Sigmoid colon (tissue), 7 donors: ENCODE measurements at places on chromosomes 5 and 9. TPM values are rescaled to one million over a fixed set of nuclear protein-coding genes. Genes with fewer than 3 reads are reported as not detected.

The OMD gene
- polyA plus RNA-seq = not detected

The SNX2 gene
- polyA plus RNA-seq = 48.6 TPM

The TRIM7 gene
- 5.3 TPM for polyA plus RNA-seq

The UBE2QL1 gene
- under 0.01 TPM for polyA plus RNA-seq

The GAPVD1 gene
- 12.7 TPM for polyA plus RNA-seq

The PRDM9 gene
- not detected for polyA plus RNA-seq

The LRRC19 gene
- 25.9 TPM for polyA plus RNA-seq

The CYLC2 gene
- polyA plus RNA-seq = not detected

The C9orf153 gene
- not detected for polyA plus RNA-seq

The SLC1A1 gene
- 4.4 TPM for polyA plus RNA-seq

The CATSPER3 gene
- 1.2 TPM for polyA plus RNA-seq
